ENCODE measurements at places on chromosomes 5 and 9.
A peak's percentile ranks its signal among the peaks of the same experiment; 100 is the strongest.

DNA sequence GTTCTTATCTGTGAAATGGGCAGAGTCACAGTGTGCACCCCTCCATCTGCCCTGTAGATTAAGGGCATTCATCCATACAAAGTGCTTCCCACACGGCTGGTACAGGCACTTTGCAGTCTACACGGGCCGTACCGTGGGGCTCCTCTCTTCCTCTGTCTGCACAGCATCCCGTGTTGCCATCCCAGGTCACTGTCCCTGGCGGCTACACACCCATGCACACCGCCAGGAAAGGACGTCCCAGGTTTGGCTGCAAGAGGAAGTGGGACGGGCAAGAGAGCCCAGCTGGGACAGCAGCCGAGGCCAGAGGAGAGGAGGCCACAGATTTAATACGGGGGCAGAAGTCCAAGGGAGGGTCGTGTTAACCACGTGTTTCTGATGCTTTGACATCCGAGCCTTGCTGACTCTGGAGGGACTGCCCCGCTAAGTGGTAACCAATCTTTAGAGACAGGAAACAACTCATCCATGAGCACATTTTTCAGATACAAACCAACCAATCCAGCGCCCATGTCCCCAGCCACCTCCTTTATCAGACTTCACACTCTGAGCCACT lies 120.0 kb downstream of the ZNF354C start:
- no peak for DNase-seq

DNA sequence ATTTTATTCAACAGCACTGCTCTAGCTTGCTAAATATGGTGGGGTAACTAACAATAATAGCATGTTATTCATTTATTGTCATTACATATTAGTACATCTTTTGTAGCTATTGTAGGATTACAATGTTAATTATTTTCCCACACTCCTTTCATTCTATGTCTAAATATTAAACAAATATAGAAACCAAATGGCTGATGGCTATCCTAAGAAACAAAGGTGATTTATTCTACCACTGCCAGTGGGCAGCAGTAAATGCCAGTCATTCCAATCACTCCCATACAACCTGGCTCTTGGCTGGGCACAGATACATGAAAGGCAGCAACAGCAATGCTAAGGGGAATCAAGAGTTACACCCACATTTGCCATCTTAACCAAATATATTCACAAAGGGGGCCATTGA lies 84.1 kb downstream of the FRMD3 start:
- no peak for DNase-seq

GRCh38 chr5:10409504-10409903 lies 32.2 kb upstream of the ROPN1L start:
- no peak for DNase-seq

DNA sequence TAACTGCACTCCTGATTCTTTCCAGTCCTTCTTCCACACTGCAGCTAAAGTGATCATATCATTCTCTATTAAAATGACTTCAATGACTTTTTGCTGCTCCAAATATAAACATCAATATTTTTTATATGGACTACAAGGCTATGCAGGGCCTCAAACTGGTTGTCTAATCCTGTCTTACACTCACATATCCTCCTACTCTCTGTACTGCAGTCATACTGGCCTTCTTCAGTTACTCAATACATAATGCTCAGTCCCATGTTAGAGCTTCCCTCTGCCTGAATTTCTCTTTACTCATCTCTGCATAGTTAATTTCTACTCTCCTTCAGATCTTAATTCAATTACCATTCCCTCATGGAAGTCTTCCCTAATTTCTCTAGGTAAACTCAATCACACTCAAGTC lies 3.4 kb downstream of the MEIKIN start:
- no peak for DNase-seq

GRCh38 chr9:71592400-71592799 lies 175.9 kb downstream of the CEMIP2 start:
- DNase-seq, result no peak

DNA sequence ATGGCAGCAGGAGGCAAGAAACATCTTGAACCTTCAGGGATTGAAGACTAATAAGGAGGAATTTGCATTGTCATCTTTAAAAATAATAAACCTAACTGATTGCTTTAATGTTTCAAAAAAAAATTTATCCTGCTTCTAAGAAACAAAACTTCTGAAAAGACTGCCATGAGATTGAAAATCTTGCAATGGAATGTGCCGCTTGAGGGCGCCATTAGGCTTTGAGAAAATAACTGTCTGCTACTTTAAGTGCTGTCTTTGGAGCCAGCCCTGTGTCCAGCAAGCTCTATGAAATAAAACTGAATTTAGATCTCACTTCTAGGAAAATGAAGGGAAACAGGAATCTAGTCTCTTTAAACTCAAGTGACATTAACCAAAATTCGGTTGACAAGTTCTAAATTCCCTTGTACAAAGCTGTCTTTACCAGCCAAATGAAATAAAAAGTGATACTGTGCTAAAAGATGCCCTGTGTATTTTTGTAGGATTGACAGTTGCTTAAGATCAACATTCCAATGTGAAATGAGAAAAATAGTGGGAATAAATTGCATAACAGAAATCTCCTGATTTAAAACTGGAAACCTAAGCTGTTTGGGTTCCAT lies 79.4 kb downstream of the ESM1 start:
- DNase-seq, result peak; percentile 47

DNA sequence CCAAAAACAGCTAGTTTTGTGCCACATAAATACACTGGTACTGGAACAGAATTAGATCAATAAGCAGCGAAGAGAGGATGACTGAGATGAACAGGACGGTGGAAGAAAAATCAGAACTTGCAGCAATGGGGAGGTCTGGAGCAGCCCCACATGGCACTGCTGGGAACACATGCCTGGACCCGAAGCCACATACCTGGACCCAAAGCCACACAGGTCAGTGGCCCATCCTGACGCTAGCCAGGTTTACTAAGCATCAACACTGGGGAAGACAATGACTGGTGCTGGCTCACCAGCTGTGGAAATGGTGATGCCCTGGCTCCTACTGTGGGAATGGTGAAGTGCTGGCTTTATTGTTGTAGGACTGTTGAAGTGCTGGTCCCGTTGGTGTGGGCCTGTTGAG lies 139.7 kb upstream of the IRX4 start:
- DNase-seq, result no peak

- DNase-seq, result no peak
Observed at GRCh38 chr9:69342769-69343168, 17.8 kb downstream of the ENTREP1 start.

DNA sequence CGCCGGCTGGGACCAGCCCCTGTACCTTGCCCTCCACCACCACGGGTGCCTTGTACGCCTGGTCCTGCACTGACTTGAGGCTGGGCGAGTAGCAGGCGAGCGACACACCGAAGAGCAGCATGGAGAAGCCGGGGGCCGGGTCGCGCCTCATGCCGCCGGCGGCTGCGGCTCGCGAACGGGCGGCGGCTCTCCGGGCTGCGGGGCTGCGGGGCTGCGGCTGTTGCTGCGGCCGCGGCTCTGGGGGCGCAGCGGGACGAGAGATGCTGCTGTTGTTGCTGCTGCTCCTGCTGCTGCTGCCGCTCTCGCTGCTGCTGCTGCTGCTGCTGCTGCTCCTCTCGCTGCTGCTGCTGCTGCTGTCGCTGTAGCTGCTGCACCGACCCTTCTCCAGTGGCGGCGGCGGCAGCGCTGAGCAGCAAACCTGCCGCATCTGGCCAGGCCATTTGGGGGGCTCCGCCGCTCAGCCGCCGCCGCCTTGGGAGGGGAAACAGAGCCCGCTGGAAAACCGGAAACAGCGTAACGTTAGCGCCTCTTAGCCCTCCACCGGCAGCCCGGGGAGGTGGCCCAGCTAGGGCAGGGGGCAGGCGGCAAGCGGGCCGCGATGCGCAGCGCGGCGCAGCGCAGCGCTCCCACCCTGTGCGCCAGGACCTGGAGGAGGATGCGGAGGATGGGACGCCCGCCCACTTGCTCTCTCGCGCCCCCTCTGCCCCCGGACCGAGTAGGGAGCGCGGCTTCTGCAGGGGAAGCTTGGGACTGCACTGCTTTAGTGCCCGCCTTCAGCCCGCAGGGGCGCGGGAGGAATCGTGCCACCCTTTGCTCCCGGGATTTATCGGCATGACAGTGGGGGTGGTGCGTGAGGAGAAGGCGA lies at the start of gene NRG2:
Gene NRG2 (minus strand): TSS at position 657 of the 865 bp plus-strand sequence.
- no peak for DNase-seq

DNA sequence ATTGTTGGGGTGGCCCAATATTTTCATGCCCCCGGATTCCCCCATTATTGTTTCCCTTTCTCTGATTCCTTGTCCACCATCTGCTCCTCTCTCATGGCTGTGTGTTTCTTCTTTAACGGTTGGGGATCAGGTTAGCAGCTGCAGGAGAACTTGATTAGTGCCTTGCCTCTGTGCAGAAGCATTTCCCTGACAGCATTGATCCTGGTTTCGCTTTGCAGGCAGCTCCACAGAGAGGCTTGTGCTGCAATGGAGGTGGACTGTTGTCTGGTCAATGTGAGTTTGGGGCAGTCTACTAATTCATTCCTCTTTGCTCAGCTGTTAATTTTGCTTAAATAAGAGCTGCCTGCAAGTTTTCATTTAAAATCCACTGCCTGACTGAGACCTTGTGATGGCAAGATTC lies 32.5 kb upstream of the SSBP2 start:
- DNase-seq, result no peak

- peak; percentile 19 for DNase-seq
Observed at GRCh38 chr5:112417931-112418658, 982 bp downstream of the EPB41L4A start.

- no peak for DNase-seq
Observed at GRCh38 chr5:89994266-89994665, 415.3 kb downstream of the CETN3 start.

DNA sequence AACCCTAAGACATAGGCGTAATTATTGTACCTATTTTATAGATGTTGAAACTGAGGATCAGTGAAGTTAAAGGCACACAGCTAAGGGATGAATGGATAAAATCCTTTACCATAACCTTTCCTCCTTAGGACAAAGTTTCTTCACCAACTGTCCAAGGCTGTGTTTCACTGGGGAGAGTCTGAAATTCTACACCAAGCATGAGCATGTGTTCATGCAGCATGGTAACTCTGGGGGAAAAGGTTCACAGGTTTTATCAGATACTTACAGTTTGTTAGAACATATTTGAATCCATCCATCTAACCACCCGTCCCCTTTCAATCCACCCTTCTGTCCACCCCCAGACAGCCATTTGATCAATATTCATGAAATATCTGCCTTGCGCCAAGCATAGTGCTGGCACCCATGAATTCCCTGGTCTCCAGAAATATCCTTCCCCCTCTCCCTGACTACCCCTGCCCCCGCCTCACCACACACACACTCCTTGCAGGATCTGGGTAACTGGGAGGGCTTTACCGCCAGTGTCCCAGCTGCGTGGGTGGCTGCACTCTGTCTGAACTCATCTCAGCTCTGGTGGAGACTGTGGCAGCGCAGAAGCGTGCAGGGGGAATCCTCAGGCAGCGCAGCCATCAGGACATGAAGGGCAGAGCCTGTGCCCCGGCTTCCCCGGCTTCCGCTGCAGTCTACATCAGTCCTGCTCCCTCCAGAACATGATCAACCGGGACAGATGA lies 6.3 kb upstream of the KCNIP1 start:
- DNase-seq, result no peak

DNA sequence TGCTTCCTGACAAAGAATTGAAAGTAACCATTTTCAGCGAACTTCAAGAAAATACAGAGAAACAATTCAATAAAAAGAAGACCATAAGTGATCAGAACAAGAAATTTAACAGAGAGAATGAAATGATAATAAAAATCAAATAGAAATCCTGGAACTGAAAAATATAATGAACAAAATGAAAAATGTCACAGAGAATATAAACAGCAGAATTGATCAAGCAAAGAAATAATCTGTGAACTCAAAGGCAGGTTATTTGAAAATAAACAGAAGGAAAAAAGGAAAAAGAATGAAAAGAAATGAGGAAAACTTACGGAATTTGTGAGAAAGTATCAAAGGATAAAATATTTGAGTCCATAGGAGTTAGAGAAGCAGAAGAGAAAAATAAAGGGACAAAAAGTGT lies 114.1 kb downstream of the CSNK1G3 start:
- no peak for DNase-seq

DNA sequence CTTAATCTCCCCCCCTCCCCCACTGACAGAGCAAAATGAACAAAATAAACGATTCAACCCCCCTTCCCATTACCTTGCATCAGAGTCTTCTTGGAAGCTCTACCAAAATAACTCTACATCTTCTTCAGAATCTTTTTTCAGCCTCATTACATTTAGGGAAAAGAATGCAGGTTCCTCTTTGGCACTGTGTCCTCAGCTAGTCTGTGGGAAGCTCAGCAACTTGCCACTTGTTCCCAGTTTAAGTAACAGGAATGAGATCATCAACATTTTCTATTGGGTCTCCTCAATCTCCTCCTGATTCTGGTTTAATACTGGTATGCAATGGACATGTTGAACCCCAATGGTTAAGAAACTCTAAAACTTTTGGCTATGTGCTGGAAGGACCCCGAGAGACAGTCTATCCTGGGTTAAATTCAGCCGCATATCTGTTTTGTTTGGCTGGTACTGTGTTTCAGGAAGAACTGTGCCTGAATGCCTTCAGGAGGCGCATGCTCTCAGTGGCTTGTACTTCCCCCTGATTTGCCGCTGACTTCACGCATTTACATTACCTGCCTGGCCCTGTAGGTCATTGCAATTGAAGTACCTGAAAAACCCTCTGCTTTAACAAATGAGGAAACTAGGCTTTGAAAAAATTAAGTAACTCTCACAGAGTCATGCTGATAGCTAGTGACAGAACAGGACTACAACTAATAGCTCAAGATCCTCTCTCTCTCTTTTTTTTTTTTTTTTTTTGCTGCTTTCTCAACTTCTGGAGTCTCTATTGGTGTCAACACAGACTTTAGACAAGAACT lies 78.1 kb upstream of the HMHB1 start:
- DNase-seq, result no peak

DNA sequence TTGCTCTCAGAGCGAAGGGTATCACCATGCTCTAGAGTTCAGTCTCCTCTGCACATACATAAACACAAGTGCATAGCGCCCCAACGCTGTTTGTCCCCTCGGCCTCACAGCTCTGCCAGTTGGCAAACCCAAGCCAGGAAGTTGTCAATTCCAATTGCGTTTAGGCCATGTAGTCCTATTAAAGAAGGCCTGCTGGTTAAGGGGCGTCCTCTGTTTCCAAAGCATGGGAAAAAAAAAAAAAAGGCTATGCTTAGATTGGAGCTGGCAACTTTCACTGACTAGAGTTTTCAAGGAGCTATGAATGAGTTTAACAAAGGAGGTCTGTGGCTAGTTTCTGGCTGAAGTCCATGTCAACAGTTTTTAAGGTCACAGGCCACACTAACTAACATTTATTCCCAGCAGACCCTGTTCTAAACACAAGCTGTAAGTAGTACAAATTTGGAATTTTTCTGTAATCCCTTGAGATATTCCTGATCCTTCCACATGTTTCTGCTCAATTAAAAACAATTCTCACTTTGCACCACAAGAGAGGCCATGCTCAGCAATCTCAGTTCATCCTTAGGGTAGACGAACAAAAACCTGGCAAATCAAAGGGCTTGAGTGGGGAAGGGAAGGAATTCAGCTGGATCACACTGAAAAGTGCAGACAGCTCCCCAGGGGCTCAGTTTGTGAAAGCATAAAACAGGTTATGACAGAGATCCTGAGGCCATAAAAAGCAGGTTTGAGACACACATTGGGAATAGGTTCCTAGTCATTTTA lies 187.7 kb downstream of the DENND1A start:
- DNase-seq, result no peak

GRCh38 chr5:160457252-160457651 lies 35.6 kb downstream of the PTTG1 start:
- no peak for DNase-seq

Data from stimulated activated CD8-positive, alpha-beta memory T cell treated with anti-CD3 and anti-CD28 coated beads, Interleukin-4, amount 100 ng/mL, for 4 hours (primary cell).